Immature natural killer cell (primary cell): ENCODE measurements at places on chromosomes 7 and 10. TPM values are rescaled to one million over a fixed set of nuclear protein-coding genes. Genes with fewer than 3 reads are reported as not detected.

RGR gene
- not detected for polyA plus RNA-seq

PDZD7 gene
- polyA plus RNA-seq = 0.28 TPM

CH25H gene
- polyA plus RNA-seq = not detected

KLLN gene
- polyA plus RNA-seq = 0.06 TPM

RBP3 gene
- polyA plus RNA-seq = not detected

MSMB gene
- polyA plus RNA-seq = not detected

HEPACAM2 gene
- polyA plus RNA-seq = 0.11 TPM

GLI3 gene
- not detected for polyA plus RNA-seq

CDK6 gene
- 15.8 TPM for polyA plus RNA-seq

TMEM178B gene
- polyA plus RNA-seq = not detected

ENKUR gene
- 0.12 TPM for polyA plus RNA-seq

SRI gene
- 234 TPM for polyA plus RNA-seq

TMEM270 gene
- not detected for polyA plus RNA-seq

PIP gene
- polyA plus RNA-seq = not detected

GRCh38 chr10:73509695-73510094 is 13.9 kb upstream of the PPP3CB start:
- no peak for DNase-seq

GRCh38 chr10:107280293-107280692 is 115.8 kb upstream of the SORCS1 start:
- DNase-seq = no peak

DNA sequence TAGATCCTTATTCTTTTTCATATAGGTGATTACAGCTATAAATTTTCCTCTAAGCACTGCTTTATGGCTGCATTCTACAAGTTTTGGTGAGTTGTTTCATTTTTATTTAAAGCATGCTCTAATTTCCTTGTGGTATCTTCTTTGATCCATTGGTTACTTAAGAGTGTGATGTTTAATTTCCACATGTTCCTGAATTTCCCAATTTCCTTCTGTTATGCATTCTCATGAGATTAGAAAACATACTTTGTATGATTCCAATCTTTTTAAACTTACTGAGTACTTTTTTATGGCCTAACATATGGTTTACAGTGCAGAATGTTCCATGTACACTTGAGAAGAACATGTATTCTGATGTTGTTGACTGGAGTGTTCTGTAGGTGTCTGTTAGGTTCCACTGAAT is 53.4 kb downstream of the MYL10 start:
- no peak for DNase-seq

DNA sequence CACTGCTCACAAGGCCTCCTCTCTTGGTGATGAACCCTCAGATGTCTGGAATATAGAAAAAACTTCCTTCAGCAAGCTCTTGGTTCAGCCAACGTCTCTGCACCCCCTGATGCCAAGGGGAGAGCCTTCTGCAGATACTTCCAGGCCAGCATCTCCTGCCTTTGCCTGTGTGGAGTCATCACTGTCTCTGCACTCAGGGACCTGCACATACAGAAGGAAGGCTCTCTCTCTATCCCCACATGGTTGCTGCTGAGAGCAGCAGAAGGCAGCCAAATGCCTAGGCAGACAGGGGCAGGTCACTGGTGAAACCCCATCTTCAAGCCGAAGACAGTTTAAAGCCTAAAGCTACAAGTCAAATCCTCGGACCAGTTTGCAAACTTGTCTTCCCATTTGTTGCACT is 137.6 kb downstream of the WDR11 start:
- DNase-seq = no peak

- DNase-seq = no peak
Measured at GRCh38 chr7:80330434-80330833, 181.4 kb downstream of the GNAT3 start.

DNA sequence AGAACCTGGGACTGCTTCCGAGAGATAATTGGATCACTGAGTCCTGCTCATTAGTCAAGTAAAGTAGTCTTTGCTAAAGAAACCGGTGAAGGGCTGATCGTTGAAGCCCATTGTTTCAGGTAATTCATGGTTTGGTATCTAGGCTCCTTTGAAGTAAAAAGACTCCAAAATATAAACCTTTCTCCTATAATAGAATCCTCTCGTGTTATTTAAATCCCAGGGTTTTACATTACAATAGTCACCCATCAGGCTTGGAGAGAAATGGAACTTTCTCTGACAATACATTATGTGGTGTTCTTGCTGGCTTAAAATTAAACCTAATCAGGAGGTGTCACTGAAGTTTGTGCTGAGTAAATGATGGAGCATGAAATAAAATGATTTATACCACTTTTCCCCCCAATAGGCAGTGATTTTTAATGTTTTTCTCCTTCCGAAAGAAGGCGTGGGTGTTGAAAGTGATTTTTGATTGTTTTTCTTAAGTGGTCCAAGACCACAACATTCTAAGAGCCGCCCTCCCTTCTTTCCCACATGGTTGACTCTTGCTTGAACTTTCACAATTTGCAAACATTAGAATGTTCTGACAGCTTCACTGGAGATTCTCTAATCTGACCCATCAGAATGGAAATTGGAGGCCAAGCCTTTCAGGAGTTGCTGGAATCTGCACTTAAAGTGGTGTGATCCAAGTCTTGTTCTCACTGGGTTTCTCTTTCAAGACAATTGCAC is 44.2 kb downstream of the LRMDA start:
- DNase-seq = no peak

DNA sequence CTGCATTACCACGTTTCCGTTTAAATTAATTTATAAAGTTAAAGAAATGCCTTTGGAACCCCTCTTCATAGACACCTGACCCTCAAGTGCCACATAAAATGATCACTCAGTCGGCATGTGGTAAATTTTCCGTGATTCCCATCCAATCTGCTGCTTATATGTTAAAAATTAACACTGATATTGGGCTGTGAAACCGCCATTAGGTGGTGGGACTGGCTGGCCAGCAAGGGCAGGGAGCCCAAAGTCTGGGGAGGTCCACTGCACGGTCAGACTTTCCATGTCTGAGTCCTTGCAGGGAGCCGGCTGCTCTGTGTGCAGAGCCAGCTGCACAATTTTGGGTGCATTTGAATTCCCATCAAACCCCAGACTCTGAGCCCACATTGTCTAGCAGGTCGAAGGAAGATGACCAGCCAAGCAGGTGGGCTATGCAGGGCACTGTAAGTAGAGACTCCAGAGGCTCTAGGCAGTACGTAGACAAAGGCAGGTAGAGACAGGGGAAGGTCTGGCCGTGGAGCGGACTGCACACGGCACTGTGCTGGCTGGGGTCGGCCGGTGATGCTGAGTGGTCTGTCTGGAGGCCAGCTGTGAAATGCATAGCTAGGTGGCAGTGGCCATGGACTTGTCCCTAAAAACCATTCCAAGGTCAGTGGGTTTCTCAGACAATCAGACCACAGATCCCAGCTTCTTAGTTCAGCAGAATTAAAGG is 122.9 kb downstream of the SH3PXD2A start:
- DNase-seq = no peak

DNA sequence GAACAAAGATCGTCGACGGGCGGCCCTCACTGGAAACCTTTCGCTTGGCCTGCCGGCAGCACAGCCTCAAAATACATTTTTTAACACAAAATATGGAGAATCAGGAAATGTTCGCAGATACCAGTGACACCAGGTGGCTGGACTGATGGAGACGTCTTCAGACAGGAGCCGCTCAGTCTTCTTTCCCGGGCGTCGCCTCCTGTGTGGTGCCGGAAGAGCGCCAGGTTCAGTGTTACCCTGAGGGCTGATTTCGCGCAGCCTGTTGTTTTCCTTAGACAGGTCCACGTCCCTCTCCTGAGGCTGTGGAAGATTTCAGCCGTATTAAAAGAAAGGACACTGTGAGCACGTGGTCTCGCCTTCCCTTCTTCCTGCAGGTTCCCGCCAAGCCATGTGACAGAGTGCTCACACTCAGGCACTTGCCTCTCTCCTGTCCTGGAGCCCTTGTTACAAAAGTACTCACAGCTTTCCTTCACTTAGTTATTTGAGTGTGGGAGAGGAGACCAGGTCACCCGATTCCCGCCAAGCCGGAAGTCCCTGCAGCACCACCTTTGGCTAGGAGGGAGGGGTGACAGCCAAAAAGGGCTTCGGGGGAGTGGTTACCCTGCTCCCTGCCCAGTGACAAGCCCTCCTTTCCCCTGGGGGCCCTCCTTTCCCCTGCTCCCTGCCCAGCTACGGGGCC is 21.7 kb upstream of the PWWP2B start:
- DNase-seq = no peak

DNA sequence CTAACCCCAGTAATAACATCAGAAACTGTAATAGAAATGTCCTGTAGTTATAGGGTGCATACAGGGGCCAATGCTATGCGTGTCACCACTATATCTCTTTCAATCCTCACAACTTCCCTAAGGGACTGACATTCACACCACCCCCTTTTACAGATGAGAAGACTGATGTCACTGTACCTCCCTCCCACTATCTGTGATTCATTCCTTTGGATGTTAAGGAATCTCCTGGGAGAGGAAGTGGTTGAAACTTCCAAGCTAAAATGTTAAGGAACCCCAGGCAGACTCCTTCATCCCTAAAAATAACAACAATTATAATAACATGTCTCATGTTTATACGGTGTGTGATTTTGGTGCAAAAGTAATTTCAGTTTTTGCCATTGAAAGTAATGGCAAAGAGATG is 5.4 kb downstream of the COL13A1 start:
- DNase-seq = no peak

GRCh38 chr10:4763960-4764428 is 62.0 kb upstream of the AKR1E2 start:
- no peak for DNase-seq

GRCh38 chr7:27164045-27164366 is 1.3 kb downstream of the HOXA9 start:
- DNase-seq = no peak

- DNase-seq = peak; percentile 19
Measured at GRCh38 chr10:14507176-14507575, 176.5 kb upstream of the FRMD4A start.

GRCh38 chr10:119691726-119692125 is 34.1 kb upstream of the INPP5F start:
- DNase-seq = no peak

- peak; percentile 78 for DNase-seq
Measured at GRCh38 chr10:32332299-32332750, 14.6 kb downstream of the EPC1 start.

- no peak for DNase-seq
Measured at GRCh38 chr10:6532321-6532720, 47.8 kb downstream of the PRKCQ start.

- DNase-seq = no peak
Measured at GRCh38 chr10:31624611-31625010, 304.0 kb downstream of the ARHGAP12 start.

GRCh38 chr10:102436312-102436711 is 3.9 kb upstream of the CUEDC2 start:
- no peak for DNase-seq

DNA sequence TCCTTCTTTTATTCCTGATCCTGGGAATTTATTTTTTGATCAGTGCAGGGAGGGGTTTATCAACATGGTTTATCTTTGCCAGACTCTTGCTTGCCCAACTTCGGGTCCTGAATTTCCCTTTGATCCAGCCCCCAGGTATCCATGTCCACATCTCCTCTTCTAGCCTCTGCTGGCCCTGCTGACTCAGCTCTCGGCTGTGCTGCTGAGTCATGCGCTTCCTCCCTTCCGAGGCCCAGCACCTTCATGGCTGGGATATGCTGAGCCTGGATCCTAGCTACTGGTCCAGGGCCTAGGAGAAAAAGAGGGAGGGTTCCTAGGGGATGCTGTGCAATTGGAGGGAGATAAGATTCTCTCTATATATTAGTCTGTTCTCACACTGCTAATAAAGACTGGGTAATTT is 380.7 kb upstream of the SHH start:
- DNase-seq = no peak

DNA sequence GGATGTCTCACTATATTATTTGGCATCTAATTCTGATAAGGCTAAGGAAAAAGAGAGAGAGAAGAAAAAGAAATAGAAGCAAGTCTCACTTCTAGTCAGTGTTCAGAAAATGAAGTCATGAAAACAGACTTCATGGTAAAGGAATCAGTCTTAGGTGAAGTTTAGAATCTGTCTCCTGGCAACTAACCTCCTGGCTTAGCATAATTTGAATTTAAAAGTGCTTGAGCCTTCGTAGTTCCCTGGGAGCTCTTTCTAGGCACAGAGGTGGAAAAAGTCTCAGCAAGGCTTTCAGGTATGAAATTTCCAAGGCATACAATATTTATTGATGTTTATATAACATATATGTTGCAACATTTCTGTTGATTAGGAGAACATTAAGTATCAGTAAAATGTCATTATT is 10.4 kb downstream of the CHRM2 start:
- no peak for DNase-seq

GRCh38 chr7:121609208-121609607 is 213.1 kb upstream of the FAM3C start:
- no peak for DNase-seq

DNA sequence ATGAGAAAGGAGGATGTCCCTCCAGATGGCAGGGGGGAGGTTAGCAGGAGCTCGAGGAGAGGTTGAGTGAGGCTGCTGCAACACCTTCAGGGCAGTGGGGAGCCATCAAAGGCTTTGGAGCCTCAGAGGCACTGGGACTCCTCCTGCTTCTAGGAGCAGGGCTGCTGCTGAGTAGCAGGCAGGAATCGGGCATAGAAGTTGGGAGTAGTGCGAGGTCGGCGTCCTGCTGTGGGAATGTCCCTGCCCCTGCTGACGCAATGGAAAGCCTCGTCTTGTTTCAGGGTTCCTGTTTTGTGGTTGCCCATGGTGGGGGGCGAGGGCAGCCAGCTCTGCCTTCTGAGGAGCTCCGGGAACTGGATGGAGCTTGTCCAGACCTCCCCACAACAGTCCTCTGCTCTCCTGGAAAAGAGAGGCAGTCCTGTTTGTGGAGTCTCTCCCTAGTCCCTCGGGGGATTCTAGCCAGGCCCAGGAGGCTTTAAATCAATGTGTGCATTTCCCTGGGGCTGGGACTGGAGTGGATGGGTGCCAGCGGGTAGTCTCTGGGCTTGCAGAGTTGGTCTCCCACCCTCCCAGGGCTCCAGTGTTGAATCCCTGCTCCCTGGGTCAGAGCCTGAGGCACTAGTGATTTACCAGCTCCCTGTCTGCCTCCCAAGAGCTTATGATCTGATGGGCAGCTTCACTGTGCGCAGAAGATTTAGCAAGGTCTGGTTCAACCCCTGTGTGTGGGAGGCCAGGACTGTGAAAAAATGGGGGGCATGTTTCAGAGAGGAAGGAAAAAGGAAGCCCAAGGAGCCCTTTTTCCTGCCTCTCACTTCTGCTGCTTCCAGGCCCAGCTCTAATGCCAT is 98.7 kb upstream of the PPIF start:
- no peak for DNase-seq

GRCh38 chr7:28920424-28920823 is 37.7 kb downstream of the TRIL start:
- no peak for DNase-seq

- DNase-seq = no peak
Measured at GRCh38 chr10:110486680-110487410, 10.9 kb upstream of the DUSP5 start.

- DNase-seq = no peak
Measured at GRCh38 chr10:69659241-69660038, 29.4 kb downstream of the FAM241B start.

GRCh38 chr10:122078965-122079795 is 90.2 kb downstream of the TACC2 start:
- DNase-seq = no peak

GRCh38 chr10:64558094-64558835 is 1037.1 kb downstream of the REEP3 start:
- no peak for DNase-seq
